ENCODE measurements at places on chromosomes 7 and 10.

DNA sequence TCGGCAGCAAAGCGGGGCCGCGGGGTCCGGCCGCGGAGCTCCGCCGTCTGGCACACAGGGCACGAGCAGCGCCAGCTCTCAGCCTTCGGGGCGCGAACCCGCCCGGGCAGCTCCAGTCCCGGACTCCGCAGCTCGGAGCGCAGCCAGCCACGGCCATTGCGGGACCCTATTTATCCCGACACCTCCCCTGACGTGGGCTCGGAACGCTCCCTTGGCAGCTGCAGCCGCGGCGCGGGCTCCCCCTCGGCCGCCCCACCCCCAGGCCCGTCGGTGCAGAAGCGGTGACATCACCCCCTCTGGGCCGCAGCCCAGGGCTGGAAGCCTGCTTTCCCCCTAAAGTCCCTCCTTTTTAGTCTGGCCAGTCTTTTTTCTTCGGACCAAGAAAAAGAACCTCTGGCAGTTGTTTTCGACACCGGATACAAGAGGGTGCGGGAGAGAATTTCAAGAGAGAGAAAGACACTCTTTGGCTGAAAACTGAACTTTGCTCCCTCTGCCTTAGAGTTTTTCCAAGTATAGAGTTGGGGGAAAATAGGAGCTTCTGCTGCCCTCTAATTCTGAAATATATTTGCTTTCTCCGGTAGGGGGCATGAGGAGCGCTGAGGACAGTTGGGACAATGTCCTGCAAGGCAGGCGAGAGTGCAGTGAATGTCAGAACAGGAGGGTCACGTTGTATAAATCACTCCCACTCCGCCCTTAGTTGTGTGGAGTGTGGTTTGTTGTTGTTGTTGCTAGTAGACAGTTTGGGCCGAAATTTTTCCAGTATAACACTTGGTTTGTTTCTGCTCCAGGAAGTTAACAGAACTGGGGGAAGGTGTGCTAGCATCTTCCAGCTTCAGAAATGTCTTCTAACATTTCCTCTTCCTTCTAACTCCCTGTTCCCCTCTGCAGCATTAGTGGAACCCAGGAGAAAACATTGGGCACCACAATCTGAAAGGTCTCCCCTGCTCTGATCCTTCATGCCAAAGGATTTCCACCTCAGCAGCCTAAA, at the start of gene SFRP4:
SFRP4 (minus strand) TSS at position 145 of the 988 bp plus-strand sequence. CDS start 280 bp downstream, outside the sequence.
- no peak for DNase-seq

GRCh38 chr7:96416599-96416998, 94.7 kb upstream of the SLC25A13 start:
- DNase-seq: no peak

- DNase-seq: no peak
Observed at GRCh38 chr7:72080865-72081510, 331.1 kb downstream of the CALN1 start.

- peak; percentile 16 for DNase-seq
Observed at GRCh38 chr7:45173596-45174327, 16.2 kb downstream of the RAMP3 start.

- DNase-seq: no peak
Observed at GRCh38 chr7:74275401-74275881, 13.8 kb upstream of the CLIP2 start.

DNA sequence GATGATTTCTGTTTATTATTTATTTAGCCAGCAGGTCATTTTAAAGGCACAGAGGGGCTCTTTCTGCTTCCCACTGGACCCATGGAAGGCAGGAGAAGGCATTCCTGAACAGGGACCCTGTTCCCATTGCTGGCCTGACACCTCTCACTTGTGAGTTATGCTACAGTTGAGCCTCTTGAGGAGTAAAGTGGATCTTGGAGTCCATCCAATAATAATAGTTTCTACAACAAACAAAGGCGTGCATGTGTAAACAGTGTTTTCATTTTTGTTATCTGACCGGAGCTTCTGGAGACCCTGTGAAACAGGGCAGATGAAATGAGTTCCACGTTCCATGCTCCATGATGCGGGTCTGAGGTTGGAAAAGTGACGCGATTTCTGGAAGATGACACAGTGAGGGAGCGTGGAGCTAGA, 127.3 kb upstream of the HABP2 start:
- DNase-seq: no peak

- no peak for DNase-seq
Observed at GRCh38 chr10:49109669-49110340, 5.5 kb downstream of the VSTM4 start.

DNA sequence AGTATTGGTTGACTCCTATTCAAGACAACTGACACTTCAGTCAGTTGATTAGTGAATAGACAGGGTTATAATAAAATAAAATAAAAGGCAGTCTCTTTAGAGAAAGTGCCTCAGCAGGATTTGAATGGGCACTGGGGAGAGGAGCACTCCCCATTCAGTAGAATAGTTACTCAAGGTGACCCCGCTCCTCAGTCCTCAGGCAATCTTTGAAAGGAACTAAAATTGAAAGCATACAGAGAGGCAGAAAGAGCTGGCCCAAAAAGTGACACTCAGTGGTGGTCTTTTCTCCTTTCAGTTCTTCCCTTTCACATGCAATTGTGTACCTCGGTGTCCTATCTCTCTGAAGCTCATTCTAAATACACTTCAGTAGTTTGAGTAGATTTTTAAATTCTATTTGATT, 47.4 kb upstream of the MACC1 start:
- no peak for DNase-seq

GRCh38 chr10:44995581-44995913, 5.2 kb upstream of the ZNF22 start:
- no peak for DNase-seq

- DNase-seq: no peak
Observed at GRCh38 chr10:124019886-124020797, 73.3 kb downstream of the CHST15 start.

DNA sequence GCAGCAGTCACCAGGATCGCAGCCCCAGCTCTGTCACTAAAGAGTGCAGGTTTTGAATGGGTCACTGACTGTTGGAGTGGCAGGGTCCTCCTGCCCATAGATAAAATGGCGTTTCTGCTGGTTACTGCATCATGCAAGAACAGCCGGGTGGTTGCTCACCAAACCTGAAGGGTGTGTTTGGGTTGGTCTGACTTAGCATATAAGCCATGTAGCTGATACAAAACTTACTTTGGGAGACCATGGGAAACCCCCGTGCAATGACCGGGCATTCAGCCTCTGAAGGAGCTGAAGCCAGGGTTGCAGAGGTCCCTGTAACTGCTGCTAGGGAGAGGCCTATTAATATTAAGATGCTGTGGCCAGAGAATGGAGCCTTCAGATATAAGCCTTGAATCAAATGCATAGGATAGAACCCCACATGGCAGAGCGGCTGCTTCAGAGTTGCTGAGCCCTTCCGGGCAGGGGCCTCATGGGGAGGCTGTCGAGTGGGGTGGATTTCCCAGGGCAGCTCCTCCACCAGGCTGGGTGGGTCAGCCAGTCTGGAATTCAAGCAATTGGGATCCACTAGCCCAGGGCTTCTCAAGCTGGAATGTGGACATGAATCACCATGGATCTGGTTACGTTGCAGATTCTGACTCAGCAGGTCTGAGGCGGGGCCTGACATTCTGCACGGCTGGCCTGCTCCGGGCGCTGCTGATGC, 70.9 kb upstream of the CTBP2 start:
- DNase-seq: no peak

- no peak for DNase-seq
Observed at GRCh38 chr10:109205929-109206585, 717.3 kb downstream of the XPNPEP1 start.

- DNase-seq: no peak
Observed at GRCh38 chr10:17278607-17279240, 50.7 kb downstream of the VIM start.

- no peak for DNase-seq
Observed at GRCh38 chr7:8564281-8564680, 130.9 kb downstream of the NXPH1 start.

- no peak for DNase-seq
Observed at GRCh38 chr7:4500812-4501211, 181.3 kb upstream of the FOXK1 start.

- DNase-seq: no peak
Observed at GRCh38 chr7:42876182-42877068, 35.4 kb downstream of the C7orf25 start.

DNA sequence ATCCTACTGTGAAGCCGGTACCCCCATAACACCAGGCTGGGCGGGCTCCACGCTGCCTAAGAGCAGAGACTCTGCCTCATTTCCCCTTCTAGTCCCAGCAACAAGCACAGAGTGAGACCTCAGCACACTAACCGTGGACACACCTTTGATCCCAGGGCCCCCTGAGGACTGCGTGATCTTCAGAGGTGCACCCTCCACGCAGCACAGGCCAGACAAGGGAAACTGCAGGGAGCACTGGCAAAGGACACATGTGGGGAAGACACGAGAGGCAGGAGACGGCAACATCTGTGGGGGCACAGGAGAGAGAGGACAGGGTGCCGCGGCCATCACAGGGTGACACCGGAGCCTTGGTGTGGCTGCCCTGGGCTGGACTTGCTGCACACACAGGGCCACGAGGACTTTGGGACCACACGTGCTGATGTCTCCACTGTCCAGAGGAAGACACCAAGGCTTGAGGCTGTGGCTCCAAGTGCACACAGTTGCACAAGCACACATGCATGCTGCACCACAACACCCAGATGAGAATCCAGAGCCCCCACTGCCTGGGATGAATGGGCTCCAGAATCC, 128.8 kb downstream of the PTPRN2 start:
- no peak for DNase-seq

DNA sequence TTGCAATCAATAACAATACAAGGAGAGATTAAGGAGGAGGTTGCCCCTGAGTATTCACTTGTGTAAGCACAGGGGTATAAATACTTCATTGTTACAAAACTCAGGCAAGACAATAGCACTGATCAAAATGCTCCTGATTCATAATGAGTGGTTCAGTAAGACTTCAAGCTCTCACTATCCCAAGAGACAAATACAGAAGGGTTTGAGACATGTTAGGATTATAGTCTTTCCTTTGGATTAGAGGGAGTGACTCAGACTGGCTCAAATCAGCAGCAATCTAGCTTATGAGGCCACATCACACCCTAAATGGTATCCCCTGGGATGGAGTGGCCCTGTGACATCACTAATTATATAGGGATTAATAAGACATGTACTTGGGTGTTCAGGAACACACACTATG, 167.2 kb upstream of the HGF start:
- DNase-seq: no peak

GRCh38 chr10:132062116-132062515, 3.6 kb upstream of the JAKMIP3 start:
- DNase-seq: no peak

DNA sequence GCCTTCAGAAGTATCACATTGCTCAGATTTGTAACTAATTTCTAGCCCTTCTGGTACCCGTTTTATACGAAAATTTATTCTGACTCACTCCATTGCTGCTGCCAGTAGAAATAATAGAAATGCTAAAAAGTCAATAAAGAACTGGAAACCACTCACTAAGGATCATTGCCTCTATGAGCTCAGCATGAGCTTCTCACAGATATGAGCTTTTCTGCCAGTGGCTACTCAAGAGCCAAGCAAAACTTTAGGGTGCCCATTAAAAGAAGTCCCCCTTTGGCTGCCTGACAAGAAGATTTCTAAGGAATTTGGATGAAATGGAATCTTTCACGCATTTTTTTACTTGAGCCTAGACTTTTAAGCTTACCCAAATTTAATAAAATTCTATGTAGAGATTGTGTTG, 52.5 kb downstream of the GPR37 start:
- no peak for DNase-seq

GRCh38 chr7:101880282-101881054, 63.0 kb downstream of the CUX1 start:
- DNase-seq: no peak

DNA sequence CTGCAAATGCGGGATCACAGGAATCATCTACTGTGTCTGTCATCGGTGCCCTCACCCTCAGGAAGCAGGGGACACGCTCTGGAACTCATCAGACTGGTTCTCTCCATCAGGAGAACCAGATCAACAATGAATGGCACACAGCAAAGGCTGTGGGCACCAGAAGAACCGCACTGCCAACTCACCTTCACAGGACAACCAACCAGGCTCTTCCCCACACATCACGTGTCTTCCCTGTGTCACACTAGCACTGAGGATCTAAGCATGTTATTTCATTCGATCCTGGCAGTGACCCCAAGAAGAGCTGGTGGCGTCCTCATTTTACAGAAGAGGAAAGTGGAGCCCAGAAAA, 106.1 kb downstream of the TNS3 start:
- DNase-seq: no peak

GRCh38 chr7:27866256-27866655, 126.3 kb downstream of the TAX1BP1 start:
- no peak for DNase-seq

DNA sequence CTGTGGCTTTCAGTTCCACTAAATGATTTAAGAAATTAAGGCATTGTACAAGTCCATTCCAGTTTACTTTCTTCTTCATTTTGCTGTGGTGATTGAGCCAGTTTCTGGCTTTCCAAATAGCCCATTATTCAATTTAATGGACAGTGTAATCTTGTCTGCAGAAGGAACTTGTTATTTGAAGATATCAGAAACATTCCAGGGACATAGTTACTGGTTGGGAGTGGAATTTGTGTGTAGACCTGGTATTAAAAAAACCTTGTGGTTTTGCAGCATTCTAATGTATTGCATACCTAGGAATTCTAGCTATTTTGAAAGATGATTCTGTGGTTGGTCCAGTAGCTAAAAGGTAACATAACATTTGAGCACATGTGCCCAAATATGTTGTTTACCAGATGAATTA, 72.2 kb downstream of the MCU start:
- no peak for DNase-seq

GRCh38 chr10:32650246-32650655, 204.3 kb downstream of the CCDC7 start:
- no peak for DNase-seq

GRCh38 chr7:34430456-34430855, 227.6 kb upstream of the NPSR1 start:
- no peak for DNase-seq

GRCh38 chr10:4515721-4516120, 310.3 kb upstream of the AKR1E2 start:
- no peak for DNase-seq

DNA sequence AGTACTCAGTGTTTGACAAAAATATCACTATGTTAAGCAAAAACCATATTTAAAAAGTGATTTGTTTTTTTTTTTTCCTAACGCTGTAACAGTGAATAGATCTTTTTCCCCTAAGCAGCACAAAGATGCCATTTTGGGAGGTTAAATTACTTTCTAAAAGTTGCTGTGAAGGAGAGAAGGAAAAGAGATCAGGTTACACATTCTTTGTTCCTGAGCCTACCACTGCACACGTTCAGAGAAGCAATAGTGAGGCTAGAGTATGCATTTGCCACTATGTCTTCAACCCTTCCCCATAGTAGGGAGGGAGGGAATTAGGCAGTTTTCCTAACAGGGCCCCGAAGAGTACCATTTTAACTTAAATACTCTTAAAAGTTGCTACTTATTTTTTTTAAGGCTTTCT, 38.9 kb downstream of the BMPR1A start:
- no peak for DNase-seq
